ENCODE measurements at places on chromosomes 6 and 20.

- no peak for DNase-seq
Measured at GRCh38 chr20:58685988-58686387, 6.6 kb upstream of the NPEPL1 start.

GRCh38 chr20:17097603-17098002 lies 129.2 kb upstream of the PCSK2 start:
- no peak for DNase-seq

GRCh38 chr20:38135651-38136420 lies 29.2 kb downstream of the TGM2 start:
- DNase-seq, result no peak

- DNase-seq, result no peak
Measured at GRCh38 chr20:53940360-53940702, 130.1 kb downstream of the BCAS1 start.

- DNase-seq, result no peak
Measured at GRCh38 chr6:109511832-109512231, 28.8 kb upstream of the ZBTB24 start.

DNA sequence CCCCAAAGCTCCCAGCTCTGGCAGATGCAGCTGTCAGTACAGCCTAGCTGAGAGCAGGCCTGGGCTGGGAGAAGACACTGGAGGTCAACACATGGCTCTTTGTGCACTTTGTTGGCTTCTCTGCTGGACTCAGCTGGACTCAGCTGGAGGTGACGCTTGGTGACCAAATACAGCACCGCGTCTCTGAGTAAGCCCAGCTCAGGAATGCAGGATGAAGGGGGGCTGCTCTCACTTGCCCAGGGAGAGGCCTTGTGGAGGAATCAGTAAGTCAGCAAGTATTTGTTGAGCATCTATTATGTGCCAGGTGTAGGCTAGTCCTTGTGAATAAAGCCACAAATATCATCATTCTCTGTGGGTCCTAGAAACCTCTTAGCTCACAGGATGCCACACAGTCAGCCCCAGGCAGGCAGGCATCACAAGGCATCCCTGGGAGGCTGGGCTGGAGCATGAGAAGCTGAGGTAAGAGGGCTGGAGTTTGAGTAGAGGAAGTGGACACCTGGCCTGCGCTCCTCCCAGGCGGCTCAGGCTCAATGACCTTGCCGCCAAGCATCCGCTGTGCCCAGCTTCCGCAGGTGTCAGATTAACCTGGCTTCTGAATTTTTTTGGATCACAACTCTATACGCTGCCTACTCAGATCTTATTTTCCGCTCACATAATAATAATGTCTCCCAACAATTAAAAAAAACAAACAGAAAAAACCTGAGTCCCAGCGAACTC lies 95.4 kb downstream of the TMEM170B start:
- no peak for DNase-seq

DNA sequence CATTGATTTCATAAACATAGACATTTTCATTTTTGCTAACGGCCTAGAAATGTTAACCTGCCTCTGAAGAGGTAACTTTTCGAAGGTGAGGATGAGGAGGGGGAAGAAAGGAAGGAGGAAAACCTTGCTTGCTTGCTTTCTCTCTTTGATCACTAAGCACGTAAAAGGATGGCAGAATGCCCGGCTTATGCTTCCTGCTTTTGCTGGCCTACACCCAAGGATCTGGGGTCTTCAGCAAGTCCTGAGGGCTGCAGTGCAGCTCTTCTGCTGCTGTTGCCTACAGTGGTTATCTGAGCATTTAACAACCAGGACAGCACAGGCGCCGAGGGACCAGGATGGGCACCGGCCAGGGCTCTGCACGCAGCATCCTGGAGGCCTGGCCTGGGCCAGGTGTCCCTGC lies 150.8 kb upstream of the TAB2 start:
- DNase-seq, result no peak
